GM23338 (cell line): ENCODE measurements at places on chromosomes 3 and 15.
A peak's percentile ranks its signal among the peaks of the same experiment; 100 is the strongest.

GRCh38 chr15:50113187-50113505 lies 5.9 kb downstream of the ATP8B4 start:
- no peak for DNase-seq

DNA sequence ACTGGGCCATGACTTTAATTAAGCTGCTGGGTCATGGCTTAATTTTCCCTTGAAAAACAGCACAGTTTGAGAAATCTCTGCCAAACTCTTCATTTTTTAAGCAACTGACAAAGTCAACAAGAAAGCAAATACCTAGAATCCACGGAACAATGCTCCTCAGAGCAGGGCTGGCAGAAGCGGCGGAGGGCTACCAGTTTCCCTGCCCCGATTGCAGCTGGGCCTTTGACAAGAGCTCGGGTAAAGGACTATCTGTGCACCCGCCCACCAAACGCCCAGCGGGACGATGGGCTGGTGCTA lies 1.2 kb downstream of the GOLIM4 start:
- no peak for DNase-seq

GRCh38 chr3:196274585-196274984 lies 12.9 kb downstream of the PCYT1A start:
- DNase-seq, result no peak

- no peak for DNase-seq
Observed at GRCh38 chr3:146948186-146948585, 343.0 kb upstream of the PLSCR5 start.

DNA sequence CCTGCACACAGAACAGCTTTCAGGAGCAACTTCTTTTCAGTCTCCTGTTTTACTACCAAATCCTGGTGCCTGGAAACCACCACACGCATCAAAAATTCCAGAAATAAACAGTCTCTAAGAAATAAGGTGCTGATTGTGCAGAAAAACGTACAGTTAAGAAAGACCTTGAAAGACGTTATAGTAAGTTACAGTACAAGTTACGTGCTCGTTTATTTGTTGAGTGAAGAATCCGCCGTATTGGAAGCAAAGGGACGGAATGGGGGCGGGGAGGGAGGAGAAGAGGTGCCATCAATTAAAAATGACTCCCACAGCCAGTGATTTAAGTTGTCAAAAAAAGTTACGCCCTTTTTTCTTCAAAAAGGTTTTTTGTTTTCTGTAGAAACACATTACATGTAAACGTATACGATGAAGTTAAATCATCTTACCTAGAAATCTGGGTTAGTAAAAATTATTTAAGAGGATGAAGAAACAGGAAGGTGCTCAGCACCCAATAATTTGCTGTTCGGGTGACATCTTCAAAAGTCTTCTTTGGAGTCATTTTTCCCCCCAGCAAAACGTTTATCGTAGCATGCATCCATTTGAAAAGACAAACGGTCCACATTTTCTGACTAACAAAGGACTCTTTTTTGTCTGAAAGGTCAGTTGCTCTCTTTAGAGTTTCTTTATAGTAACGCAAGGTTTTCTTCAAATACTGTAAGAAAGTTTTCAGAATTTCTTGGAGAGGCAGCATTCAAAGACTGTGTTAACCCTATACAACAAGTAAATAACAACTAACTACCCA lies 782 bp upstream of the UACA start:
- DNase-seq, result peak; percentile 49

- DNase-seq, result no peak
Observed at GRCh38 chr3:86814321-86814720, 176.6 kb downstream of the VGLL3 start.

- DNase-seq, result peak; percentile 91
Observed at GRCh38 chr3:40317061-40317855, 7.8 kb downstream of the EIF1B start.

DNA sequence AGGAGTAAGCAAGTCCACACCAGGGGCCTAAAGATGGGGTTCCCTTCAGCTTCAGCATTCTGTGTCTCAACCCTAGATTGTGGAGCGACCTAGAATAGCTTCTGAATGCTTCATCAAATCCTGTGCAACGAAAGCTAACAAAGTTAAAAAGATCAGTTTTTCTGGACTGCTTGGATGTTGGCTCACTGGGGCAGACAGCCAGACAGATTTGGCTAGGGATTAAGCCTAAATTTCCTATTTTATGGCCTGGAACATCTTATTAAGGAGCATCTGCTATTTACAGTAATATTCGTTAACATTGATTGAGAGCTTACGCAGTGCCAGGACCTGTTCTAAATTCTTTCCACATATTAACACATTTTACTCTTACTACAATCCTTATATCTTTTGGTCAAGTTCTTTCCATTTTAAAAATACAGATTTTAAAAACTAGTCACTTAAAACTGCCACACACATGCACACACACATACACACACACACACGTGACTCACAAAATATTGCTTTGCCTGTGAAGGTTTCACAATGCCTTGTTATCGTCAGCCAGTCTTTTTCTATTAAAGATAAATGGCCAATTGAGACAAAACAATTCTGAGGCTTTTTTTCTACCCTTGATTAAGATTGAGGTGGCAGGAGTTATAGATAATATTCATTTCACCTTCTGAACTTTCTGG lies 173.3 kb upstream of the SNTN start:
- DNase-seq, result no peak

DNA sequence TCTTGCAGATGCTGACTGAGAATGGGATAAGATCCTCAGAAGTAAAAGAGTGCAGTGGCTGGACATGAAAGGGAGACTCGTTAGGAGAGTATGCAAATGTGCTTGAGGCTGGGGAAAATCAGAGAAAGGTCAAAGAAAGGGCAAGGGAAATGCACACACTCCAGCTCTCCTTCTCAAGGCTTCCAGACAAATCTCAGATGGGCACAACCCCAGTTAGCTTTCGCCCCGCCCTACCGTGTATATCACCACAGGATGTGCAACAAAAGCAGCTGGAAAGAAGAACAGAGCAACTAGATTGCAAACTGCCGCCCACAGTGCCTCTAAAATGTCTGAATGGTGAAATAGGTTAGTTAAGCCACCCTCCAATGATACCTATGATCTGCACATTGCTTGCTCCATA lies 63.9 kb downstream of the CERS3 start:
- no peak for DNase-seq

DNA sequence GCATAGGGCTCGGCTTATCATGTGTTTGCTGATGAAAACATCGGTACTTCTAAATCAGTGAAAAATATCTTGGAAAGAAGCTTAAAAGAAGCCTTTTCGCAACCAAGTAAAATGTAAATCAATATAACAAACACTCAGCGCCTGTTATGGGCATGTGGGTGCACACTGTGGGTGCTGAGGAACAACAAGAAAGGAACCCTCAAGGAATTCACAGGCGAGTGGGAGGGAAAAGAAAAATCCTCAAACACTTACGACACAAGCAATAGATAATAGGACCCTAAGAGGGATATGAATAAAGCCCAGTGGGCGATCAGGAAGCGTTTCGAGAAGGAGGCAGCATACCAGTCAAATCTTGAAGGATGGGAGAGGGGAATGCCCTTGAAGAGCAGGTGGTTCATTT lies 21.9 kb downstream of the GLDN start:
- peak; percentile 24 for DNase-seq

- no peak for DNase-seq
Observed at GRCh38 chr3:2082871-2083480, 15.7 kb upstream of the CNTN4 start.

- peak; percentile 63 for DNase-seq
Observed at GRCh38 chr15:51094606-51095569, at the start of gene TNFAIP8L3. TNFAIP8L3 (minus strand) TSS chr15:51094906; CDS start chr15:51094595, 311 bp downstream.

DNA sequence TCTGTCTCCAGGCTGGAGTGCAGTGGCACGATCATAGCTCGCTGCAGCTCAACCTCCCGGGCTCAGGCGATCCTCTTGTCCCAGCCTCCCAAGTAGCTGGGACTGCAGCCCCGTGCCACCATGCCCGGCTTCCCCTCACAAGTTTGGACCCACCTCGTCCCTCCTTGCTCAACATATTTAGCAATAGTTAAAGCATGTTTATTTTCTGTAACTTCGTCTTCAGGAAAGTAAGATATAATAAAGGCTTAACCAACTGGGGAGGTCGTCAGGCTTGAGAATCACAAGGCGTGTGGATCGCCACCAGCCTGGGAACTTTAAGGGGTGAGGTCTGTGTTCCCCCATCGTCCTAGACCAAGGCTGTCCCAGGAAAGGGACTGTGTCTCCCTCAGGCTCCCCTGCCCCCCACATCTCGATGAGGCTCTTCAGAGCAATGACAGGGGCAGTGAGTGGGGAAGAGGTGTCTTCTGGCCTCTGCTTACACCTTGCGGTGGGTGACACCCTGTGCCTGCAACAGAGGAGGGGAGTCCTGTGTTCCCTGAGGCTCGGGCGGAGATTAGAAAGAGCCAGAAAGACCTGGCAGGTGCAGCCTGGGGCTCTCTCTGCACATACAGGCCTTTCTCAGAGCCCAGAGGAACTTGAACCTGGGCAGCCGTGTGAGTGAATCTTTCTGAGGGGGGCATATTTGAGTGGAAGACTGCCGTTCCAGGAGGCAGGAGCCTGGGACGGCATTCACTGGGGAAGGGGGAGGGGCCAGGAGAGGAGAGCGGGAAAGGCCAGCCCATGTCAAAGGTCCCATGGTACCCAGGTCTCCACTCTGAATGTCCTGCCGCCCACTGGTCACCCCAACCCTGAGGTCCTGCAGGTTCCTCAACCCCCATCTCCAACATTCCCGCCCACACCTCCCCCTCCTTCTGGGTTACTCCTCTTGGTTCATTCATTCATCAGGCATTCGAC lies 152.3 kb downstream of the SMAD6 start:
- DNase-seq, result peak; percentile 44

DNA sequence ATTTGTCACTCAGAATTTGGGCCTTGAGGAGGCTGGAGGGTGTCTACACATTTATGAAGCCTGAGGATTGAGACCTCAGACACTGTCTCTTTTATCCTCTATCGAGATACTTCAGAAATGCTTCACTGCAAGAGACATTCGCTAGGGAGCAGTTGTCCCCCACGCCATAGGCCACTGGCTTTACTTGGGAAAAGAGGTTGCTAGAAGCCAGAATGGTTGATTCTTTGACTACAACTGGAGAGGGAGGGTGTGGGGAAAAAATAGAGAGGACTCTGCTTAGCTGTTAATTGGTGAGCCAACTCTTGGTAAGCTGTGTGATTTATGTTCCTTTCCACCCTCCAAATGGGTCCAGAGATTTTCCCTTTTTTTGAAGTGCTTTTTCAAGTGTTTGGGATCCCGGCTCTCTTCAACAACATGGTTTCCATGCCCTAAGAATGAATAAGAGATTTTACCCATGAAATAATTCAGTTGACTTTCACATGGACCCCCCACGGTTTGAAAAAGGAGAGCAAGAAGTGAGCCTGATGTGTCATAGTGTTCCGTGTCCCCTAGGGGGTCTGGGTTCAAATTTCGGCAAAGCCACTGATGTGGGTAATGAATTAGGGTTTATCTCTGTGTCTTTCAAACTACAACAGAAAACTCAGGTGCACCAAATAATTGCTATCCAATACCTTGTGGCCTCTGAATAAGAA lies 2.7 kb downstream of the BOC start:
- no peak for DNase-seq

- no peak for DNase-seq
Observed at GRCh38 chr3:176946202-176946601, 251.1 kb downstream of the TBL1XR1 start.

- no peak for DNase-seq
Observed at GRCh38 chr3:133944641-133945380, 49.1 kb upstream of the RAB6B start.

- DNase-seq, result peak; percentile 75
Observed at GRCh38 chr15:78396976-78397375, 41.0 kb upstream of the IREB2 start.

DNA sequence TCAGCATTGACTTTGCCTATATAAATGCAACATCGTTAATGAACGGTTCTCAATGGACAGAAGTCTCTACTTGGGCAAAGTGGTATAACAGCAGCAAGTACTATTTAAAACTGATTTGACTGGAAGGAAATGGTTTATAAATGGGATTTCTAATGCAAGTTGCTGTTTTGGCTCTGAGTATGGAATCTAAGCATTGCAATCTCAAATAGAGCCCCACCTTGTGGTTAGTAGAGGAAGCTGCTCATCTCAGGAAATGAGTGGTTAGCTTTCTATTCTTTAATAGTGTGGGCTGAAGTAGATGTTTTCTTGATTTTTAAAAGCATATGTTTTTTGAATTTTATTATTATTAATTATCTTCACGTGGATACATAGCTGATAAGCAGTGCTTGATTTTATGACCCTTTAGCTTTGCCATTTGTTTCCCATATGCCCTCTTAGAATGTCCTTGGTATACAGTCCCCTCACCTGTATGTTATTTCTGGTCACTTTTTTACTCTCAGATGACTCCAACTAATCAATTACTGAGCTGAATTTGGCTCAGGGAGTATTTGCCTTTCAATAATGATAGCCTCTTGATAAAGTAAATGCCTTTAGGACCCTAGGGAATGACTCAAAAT lies 67.1 kb downstream of the OXSM start:
- peak; percentile 73 for DNase-seq

DNA sequence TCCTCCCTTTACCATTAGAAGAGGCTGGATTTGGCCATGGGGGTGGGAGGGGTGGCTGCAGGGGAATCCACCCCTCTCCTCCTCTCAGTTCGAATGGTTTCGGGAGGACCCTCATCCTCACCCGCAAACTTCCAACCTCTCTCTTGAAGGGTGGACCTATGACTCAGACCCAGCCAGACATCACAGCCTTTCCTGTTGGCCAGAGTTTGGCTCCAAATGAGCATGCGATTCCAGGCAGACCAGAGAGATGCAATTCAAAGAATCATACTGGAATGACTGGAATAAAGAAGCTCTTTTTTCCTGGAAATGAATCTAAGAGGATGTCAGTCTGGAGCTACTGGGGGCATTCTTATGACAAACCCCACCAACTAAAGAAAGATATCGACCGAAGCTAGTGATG lies 516.7 kb upstream of the MDFIC2 start:
- DNase-seq, result no peak

- no peak for DNase-seq
Observed at GRCh38 chr3:101816215-101817149, 32.8 kb upstream of the NFKBIZ start.

DNA sequence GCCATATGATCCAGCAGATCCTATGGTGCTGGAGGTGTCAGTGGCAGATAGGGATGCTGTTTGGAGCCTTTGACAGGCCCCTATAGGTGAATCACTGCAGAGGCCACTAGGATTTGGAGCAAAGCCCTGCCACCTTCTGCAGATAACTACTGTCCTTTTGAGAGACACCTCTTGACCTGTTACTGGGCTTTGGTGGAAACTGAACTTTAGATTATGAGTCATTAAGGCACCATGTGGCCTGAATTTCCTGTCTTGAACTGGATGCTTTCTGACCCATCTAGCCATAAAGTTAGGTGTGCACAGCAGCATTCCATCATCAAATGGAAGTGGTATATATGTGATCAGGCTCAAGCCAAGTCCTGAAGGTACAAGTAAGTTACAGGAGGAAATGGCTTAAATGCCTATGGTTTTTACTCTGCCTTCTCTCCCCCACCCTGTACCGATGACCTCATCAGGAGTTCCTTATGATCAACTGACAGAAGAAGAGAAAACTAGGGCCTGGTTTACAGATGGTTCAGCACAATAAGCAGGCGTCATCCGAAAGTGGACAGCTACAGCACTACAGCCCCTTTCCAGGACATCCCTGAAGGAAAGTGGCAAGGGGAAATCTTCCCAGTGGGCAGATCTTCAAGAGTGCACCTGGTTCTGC lies 565.6 kb upstream of the AGTR1 start:
- DNase-seq, result no peak

GRCh38 chr3:114418724-114419543 lies 125.1 kb downstream of the TIGIT start:
- peak; percentile 82 for DNase-seq

GRCh38 chr15:96414875-96415274 lies 84.4 kb downstream of the NR2F2 start:
- no peak for DNase-seq

- DNase-seq, result no peak
Observed at GRCh38 chr3:180466401-180467011, 135.5 kb upstream of the TTC14 start.
